ENCODE measurements at places on chromosomes 12 and 14. TPM values are rescaled to one million over a fixed set of nuclear protein-coding genes. Genes with fewer than 3 reads are reported as not detected.

RGS6 gene
- 0.15 TPM for total RNA-seq

ACSM4 gene
- not detected for total RNA-seq

FGF6 gene
- not detected for total RNA-seq

CELA1 gene
- 0.24 TPM for total RNA-seq

KRT80 gene
- total RNA-seq, result not detected

ACRBP gene
- 1.2 TPM for total RNA-seq

PSMA3 gene
- 355 TPM for total RNA-seq

DENR gene
- total RNA-seq, result 58.2 TPM

ACVR1B gene
- 8.0 TPM for total RNA-seq

DNA sequence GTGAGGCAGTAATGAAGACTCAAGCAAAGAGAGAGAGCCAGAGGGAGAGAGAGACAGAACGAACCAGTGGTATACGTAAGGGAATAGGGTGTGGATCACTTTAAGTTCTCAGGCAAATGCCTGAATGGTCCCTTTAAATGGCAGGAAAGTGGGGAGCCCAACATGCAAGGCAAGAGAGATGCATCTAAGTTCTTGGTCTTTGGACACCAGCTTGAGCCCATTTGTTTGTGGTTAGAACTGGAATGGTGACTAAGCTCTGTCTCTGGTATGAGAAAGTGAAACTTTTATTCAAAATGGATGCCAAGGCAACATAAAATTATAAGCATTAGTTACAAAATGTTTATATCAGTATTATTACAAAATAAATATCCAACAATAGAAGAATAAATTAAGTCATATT lies 192.2 kb upstream of the ALG10 start:
- no peak for DNase-seq
- no peaks in the 10 kb centered on the region for H3K27me3 ChIP-seq
- no peak overlapping the region for H3K27ac ChIP-seq
- H3K4me3 ChIP-seq, result no peak overlapping the region
- no peaks in the 10 kb centered on the region for H3K4me1 ChIP-seq

DNA sequence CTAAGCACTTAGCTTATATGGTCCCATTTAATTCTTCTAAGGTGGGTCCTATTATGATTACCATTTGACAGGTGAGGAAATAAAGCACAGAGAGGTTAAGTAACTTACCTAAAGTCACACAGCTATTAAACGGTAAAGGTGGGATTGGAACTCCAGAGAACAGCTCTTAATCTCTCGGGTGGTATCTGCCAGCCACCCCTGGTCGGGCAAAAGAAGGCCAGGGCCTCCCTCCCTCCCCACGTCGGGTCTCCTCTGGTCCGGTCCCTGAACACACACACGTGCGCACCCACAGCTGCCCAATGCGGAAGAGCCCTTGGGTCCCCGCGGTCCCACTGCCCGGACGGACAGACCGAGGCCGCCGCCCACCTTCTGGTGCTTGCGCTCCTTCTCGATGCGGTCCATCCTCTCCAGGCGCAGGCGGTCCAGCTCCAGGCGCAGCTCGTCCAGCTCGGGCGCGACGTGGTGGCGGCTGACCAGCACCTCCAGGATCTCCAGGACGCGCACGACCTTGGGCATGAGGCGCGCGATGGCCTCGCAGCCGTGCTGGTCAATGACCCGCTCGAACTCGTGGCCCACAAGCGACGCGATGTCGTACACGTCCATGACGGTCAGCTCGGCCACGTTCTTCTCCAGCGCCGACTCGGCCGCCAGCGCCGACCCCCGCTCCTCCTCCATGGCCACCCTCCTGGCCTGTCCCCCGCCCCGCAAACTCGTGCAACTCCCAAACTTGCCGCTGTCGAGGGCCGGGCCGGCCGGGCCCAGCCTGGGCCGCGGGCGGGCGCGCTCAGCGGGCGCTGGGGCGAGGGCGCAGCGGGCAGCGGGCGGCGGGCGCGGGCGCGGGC lies 490 bp downstream of the RILPL1 start:
- H3K4me3 ChIP-seq, result peak overlapping the region; percentile 73
- peaks cover 17% of the 10 kb centered on the region for H3K4me1 ChIP-seq
- H3K36me3 ChIP-seq, result peaks cover 1% of the 10 kb centered on the region
- H3K27ac ChIP-seq, result peak overlapping the region; percentile 62
- H3K27me3 ChIP-seq, result no peaks in the 10 kb centered on the region

GRCh38 chr12:118098911-118099671 lies 4.7 kb downstream of the VSIG10 start:
- H3K4me1 ChIP-seq, result peaks cover 3% of the 10 kb centered on the region
- no peaks in the 10 kb centered on the region for H3K36me3 ChIP-seq
- peaks cover 4% of the 10 kb centered on the region for H3K27me3 ChIP-seq
- DNase-seq, result no peak
- no peak overlapping the region for H3K4me3 ChIP-seq
- H3K27ac ChIP-seq, result no peak overlapping the region

GRCh38 chr12:122117979-122118378 lies 39.4 kb downstream of the MLXIP start:
- H3K36me3 ChIP-seq, result no peaks in the 10 kb centered on the region
- no peak overlapping the region for H3K4me3 ChIP-seq
- no peaks in the 10 kb centered on the region for H3K27me3 ChIP-seq
- DNase-seq, result no peak
- H3K4me1 ChIP-seq, result peaks cover 18% of the 10 kb centered on the region

DNA sequence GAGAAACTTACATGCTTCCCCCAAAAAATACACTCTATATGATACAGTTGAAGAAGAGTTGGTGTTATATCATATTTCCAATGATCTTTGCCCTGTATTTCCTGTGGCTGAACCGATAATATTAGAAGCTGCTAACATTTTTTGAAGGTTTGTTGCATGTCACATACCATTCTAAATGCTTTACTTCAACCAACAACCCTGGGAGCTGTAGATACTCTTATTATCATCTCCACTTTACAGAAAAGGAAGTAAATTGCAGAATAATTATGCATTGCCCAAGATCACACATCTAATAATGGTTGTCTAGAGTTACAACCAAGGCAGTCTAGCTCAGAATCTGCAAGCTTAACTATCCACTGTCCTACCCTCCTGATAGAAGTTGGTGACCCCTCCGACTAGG lies 182.8 kb downstream of the NUAK1 start:
- H3K27ac ChIP-seq, result no peak overlapping the region
- DNase-seq, result no peak
- no peaks in the 10 kb centered on the region for H3K4me1 ChIP-seq

GRCh38 chr14:52089218-52089617 lies 20.4 kb upstream of the NID2 start:
- H3K4me3 ChIP-seq, result no peak overlapping the region
- peaks cover 1% of the 10 kb centered on the region for H3K36me3 ChIP-seq

DNA sequence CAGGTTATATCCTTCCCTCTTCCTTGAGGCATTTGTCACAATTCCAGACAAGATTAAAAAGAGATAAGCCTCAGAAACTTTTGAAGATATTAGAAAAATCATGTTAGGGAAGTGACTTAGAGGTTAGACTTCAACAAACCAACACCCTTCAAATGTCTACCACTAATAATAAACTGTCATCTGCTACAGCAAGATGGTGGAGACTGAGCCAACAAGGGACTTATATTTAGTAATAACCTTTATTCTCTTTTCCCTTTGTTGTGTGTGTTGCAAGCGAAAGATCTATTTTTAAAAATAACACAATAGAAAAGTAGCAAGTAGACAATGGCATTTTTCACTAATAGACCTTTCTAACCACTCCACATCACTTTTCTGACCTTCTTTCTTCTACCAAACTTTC lies 28.6 kb downstream of the PRICKLE1 start:
- H3K4me1 ChIP-seq, result no peaks in the 10 kb centered on the region
- peaks cover 1% of the 10 kb centered on the region for H3K27me3 ChIP-seq
- DNase-seq, result no peak
- no peak overlapping the region for H3K4me3 ChIP-seq

GRCh38 chr14:100882026-100882967 lies 21.2 kb downstream of the RTL1 start:
- no peak overlapping the region for H3K4me3 ChIP-seq
- H3K36me3 ChIP-seq, result no peaks in the 10 kb centered on the region
- no peaks in the 10 kb centered on the region for H3K4me1 ChIP-seq
- no peak for DNase-seq
- H3K27me3 ChIP-seq, result peaks cover 12% of the 10 kb centered on the region

DNA sequence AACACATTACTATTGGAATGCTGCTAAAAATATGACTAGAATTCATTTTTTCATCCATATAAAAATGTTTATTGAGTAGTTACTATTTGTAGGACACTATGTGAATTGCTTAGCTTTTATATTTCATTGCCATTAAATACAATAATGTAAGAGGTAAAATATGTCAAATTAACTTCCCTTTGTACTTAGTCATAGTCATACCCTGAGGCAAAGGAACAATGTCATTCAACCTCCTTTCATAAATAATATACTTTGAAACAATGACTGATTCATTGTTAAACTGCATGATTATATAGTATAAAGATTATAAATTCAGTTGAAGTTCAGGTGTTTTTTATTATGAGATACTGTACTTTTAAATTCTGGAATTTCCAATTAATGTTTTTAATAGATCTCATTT lies 105.2 kb downstream of the GARIN6 start:
- H3K27me3 ChIP-seq, result no peaks in the 10 kb centered on the region
- no peak overlapping the region for H3K4me3 ChIP-seq
- H3K36me3 ChIP-seq, result no peaks in the 10 kb centered on the region
- no peak overlapping the region for H3K27ac ChIP-seq

DNA sequence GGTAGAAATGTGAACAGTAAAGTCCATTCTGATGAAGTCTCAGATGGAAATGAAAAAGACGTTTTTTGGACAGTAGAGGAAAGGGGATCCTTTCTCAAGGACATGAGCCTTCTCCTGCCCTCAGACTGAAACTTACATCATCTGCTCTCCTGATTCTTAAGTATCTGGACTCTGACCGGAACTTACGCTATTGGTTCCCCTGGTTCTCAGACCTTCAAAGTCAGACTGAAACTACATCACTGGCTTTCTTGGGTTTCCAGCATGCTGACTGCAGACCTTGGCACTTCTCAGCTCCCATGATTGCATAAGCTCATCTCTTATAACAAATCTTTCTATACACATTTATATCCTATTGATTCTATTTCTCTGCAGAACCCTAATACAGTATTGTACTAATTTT lies 291.0 kb downstream of the SNAPC1 start:
- H3K4me3 ChIP-seq, result no peak overlapping the region
- H3K36me3 ChIP-seq, result no peaks in the 10 kb centered on the region
- H3K4me1 ChIP-seq, result no peaks in the 10 kb centered on the region
- H3K27me3 ChIP-seq, result peaks cover 9% of the 10 kb centered on the region

DNA sequence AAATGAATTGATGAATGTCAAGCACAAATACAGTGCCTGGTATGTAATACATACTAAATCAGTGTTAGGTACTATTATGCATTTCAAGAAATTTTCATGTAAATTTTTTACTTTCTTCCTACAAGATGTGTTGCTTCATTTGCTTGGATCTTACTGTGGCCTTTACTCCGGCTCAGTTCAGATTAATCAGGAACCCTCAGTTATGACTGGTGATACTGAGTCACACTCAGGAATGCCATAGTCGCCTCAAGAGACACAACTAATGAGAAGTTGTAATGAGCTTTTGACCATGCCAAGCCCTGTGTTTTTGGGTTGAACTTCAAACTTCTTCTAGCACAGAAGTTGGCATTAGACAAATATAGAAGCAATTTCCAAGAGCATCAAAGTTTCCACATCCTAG lies 96.0 kb downstream of the TGFB3 start:
- H3K36me3 ChIP-seq, result peaks cover 16% of the 10 kb centered on the region
- no peaks in the 10 kb centered on the region for H3K4me1 ChIP-seq
- H3K27me3 ChIP-seq, result no peaks in the 10 kb centered on the region
- H3K4me3 ChIP-seq, result no peak overlapping the region

DNA sequence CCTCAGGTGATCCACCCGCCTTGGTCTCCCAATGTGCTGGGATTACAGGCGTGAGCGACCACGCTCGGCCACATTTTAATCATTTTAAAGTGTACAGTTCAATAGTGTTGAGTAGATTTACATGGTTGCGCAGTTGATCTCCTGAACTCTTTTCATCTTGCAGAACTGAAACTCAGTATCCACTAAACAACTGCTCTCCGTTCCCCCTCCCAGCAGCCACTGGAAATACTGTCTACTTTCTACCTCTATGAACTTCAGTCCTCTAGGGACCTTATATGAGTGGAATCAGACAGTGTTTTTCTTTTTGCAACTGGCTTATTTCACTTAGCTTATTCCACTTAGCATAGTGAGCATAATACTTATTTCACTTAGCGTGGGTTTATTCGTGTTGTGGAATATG lies 53.7 kb downstream of the KCTD10 start:
- H3K36me3 ChIP-seq, result no peaks in the 10 kb centered on the region
- H3K4me1 ChIP-seq, result no peaks in the 10 kb centered on the region
- H3K27ac ChIP-seq, result no peak overlapping the region
- no peak overlapping the region for H3K4me3 ChIP-seq
- peaks cover 22% of the 10 kb centered on the region for H3K27me3 ChIP-seq
- no peak for DNase-seq

DNA sequence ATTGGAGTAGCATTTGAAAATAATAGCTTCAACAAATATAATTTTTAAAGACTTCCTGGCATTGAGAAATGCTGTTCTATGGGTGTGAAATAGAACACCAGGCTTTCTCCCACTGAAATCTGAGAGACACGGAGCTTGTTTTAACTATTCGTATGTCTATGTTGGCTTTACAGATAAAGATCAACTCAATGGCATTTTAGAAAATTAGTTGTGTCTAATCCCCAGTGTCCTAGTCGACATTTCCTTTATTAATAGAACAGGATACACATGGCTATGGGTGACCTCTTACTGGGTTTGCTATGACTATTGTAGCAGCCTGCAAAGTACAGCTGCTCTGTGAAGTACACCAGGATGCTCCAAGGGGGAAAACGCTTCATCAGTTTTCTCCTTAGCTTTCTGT lies 159.3 kb downstream of the SLC25A21 start:
- no peak overlapping the region for H3K4me3 ChIP-seq
- no peaks in the 10 kb centered on the region for H3K4me1 ChIP-seq
- no peaks in the 10 kb centered on the region for H3K36me3 ChIP-seq
- no peak for DNase-seq

GRCh38 chr12:103645202-103645601 lies 58.1 kb downstream of the STAB2 start:
- H3K4me3 ChIP-seq, result no peak overlapping the region
- H3K4me1 ChIP-seq, result no peaks in the 10 kb centered on the region
- H3K27ac ChIP-seq, result no peak overlapping the region
- DNase-seq, result no peak
- peaks cover 2% of the 10 kb centered on the region for H3K27me3 ChIP-seq

GRCh38 chr12:112963227-112963861 lies 15.0 kb upstream of the OAS2 start:
- H3K27ac ChIP-seq, result no peak overlapping the region
- H3K4me1 ChIP-seq, result no peaks in the 10 kb centered on the region
- H3K27me3 ChIP-seq, result no peaks in the 10 kb centered on the region

GRCh38 chr14:29453045-29453444 lies 474.6 kb downstream of the PRKD1 start:
- no peak overlapping the region for H3K4me3 ChIP-seq
- no peak for DNase-seq
- H3K27me3 ChIP-seq, result no peaks in the 10 kb centered on the region
- H3K36me3 ChIP-seq, result no peaks in the 10 kb centered on the region
- no peaks in the 10 kb centered on the region for H3K4me1 ChIP-seq

- peak; percentile 56 for DNase-seq
- H3K27me3 ChIP-seq, result no peaks in the 10 kb centered on the region
- peaks cover 23% of the 10 kb centered on the region for H3K36me3 ChIP-seq
- H3K4me1 ChIP-seq, result peaks cover 92% of the 10 kb centered on the region
These were observed 79.9 kb downstream of the BCL11B start for GRCh38 chr14:99192028-99192621.

Measured in activated CD4-positive, alpha-beta memory T cell treated with anti-CD3 and anti-CD28 coated beads for 36 hours (primary cell).